Aorta (tissue), 5 donors: ENCODE measurements at places on chromosomes 6 and 20. TPM values are rescaled to one million over a fixed set of nuclear protein-coding genes. Genes with fewer than 3 reads are reported as not detected.

The MROH8 gene
- polyA plus RNA-seq, result not detected

The ZNF165 gene
- polyA plus RNA-seq, result 2.1 TPM

The COL19A1 gene
- polyA plus RNA-seq, result not detected

The TLDC2 gene
- not detected for polyA plus RNA-seq

The PTGIS gene
- polyA plus RNA-seq, result 53.6 TPM

The RIPPLY2 gene
- polyA plus RNA-seq, result 0.05 TPM

The IP6K3 gene
- 0.63 TPM for polyA plus RNA-seq

The RAB22A gene
- 7.3 TPM for polyA plus RNA-seq

The TMEM74B gene
- not detected for polyA plus RNA-seq
